ENCODE measurements at places on chromosomes 4 and X.

DNA sequence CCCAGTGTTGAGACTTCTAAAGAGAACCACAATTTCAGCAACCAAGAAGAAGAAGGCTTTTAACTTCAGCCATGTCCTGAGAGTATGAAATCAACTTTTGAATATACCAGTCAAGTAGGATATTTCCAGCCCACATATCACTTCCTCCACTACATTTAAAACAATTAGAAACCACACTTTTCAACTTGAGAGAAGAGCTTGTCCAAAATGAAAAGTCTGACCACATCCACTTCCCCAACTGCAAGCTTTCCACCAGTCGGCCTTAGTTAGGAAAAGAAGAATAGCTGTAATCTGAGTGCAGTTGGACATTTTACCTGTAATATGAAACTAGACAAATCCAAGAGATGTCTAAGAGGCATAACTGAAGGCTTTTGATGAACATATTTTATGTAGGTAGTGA lies 101.9 kb upstream of the SLC7A11 start:
- no peak for DNase-seq

- DNase-seq = no peak
Measured at GRCh38 chrX:54824722-54825121, 17.2 kb downstream of the MAGED2 start.

DNA sequence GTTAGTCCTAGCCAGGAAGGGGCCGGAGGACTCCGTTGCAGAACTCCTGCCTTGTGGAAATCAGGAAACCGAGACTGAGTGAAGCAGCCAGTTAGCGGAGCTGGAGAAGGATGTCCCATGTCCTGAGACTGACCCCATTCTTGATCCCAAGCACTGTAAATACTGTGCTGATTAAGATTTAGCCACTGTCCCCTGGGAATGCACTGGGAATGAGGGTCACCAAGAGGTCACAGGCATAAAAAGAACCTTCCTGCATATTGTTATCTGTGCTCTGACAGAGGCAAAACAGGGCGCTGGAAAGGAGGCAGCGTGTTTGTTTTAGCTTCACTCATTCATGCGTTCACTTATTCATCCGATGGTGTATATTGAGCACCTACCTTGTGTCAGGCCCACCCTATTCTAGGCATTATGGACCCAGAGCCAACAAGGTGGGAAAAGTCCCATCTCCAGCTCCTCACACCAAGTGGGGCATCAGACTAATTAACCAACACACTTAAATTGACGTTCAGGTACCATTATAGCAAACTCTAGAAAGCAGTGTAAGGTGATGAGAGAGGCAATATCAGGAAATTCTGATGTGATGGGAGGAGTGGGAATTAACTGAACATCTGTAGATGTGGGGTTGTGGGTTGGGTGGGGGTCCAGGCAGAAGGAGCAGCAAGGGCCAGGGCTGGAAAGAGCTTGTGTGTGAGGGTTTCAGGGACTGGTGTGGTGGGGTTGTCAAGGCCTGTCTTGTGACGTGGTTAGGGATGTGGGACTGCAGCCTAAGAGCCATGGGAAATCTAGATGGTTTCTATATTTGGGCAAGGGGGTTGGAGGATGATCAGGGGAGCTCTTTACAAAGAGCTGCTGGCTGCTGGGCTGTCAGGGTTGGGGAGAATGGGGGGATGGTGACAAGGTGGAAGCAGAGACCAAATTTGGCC lies 10.6 kb upstream of the SLC2A9 start:
- no peak for DNase-seq

- DNase-seq = no peak
Measured at GRCh38 chr4:176230836-176231235, 35.5 kb upstream of the SPATA4 start.

Data from NCI-H1092 treated with DMSO at 0.1 percent for 48 hours (cell line).